ENCODE measurements at places on chromosomes 11 and 22. TPM values are rescaled to one million over a fixed set of nuclear protein-coding genes. Genes with fewer than 3 reads are reported as not detected.
A peak's percentile ranks its signal among the peaks of the same experiment; 100 is the strongest.

AP1B1 gene
- total RNA-seq = 60.3 TPM

TIMM8B gene
- 71.7 TPM for total RNA-seq

ALX4 gene
- total RNA-seq = not detected

APOBEC3B gene
- 10.1 TPM for total RNA-seq

DEPDC7 gene
- total RNA-seq = 1.7 TPM

- DNase-seq = no peak
- no peaks in the 10 kb centered on the region for H3K36me3 ChIP-seq
- H3K27ac ChIP-seq = no peak overlapping the region
- peaks cover 7% of the 10 kb centered on the region for H3K4me1 ChIP-seq
Measured at GRCh38 chr11:2847561-2847960, 38.0 kb downstream of the CDKN1C start.

GRCh38 chr11:45150301-45150700 is 3.9 kb downstream of the PRDM11 start:
- no peaks in the 10 kb centered on the region for H3K36me3 ChIP-seq
- DNase-seq = no peak
- H3K4me3 ChIP-seq = no peak overlapping the region
- peaks cover 7% of the 10 kb centered on the region for H3K27me3 ChIP-seq

- no peak for DNase-seq
- H3K27me3 ChIP-seq = peaks cover 5% of the 10 kb centered on the region
Measured at GRCh38 chr11:11148104-11148509, 204.9 kb downstream of the CSNK2A3 start.

- H3K4me1 ChIP-seq = peaks cover 12% of the 10 kb centered on the region
- DNase-seq = no peak
- H3K27me3 ChIP-seq = no peaks in the 10 kb centered on the region
Measured at GRCh38 chr11:115191761-115192160, 312.5 kb downstream of the CADM1 start.

- H3K27me3 ChIP-seq = peaks cover 4% of the 10 kb centered on the region
- H3K27ac ChIP-seq = no peak overlapping the region
- H3K4me1 ChIP-seq = peaks cover 9% of the 10 kb centered on the region
- no peaks in the 10 kb centered on the region for H3K36me3 ChIP-seq
Measured at GRCh38 chr11:103534191-103534590, 425.0 kb downstream of the DYNC2H1 start.

DNA sequence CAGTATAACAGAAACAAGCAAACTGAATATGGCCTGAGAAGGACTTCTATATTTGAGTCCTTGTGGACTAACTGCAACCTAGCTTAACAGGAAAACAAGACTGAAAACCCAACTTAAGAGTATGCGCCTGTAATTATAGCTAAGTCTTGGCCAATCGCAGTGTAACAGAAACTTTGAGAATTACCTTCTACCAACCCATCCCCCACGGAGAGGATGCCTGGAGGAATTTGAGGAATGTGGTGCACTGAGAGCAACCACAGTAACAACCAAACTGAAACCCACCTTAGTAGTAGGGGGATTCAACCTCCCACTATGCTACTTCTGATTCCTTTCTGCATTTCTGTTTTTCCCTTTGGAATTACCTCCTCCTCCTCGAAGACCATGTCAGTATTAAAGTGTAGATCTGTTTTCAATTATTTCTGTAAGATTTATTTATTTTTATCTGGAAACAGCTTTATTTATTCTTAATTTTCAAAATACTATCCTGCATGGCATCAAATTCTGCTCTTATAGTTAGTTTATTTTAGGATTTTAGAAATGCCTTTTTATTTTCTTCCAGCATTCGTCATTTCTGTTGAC is 393.6 kb downstream of the KCNA4 start:
- no peak overlapping the region for H3K4me3 ChIP-seq
- DNase-seq = no peak
- H3K36me3 ChIP-seq = no peaks in the 10 kb centered on the region

DNA sequence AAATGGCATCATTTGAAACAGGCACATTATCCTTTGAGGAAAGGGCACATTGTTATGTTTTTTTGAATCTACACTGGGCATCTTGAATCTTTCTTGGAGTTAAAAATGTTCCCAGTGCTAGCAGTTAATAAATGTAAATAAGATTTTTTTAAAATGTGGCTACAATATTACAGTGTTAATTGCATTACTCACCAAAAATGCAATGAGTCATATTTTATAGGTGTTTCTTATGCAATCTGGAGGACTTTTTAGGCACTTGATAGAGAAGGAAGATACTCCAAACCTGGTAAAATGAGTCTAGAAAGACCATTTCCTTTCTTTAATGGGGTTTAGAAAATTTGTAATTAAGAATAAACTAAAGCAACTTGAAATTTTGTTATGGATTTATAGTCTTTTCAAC is 238.0 kb downstream of the METTL15 start:
- peaks cover 10% of the 10 kb centered on the region for H3K4me1 ChIP-seq
- no peak overlapping the region for H3K4me3 ChIP-seq
- no peaks in the 10 kb centered on the region for H3K36me3 ChIP-seq
- H3K27ac ChIP-seq = no peak overlapping the region
- H3K27me3 ChIP-seq = no peaks in the 10 kb centered on the region
- DNase-seq = no peak

DNA sequence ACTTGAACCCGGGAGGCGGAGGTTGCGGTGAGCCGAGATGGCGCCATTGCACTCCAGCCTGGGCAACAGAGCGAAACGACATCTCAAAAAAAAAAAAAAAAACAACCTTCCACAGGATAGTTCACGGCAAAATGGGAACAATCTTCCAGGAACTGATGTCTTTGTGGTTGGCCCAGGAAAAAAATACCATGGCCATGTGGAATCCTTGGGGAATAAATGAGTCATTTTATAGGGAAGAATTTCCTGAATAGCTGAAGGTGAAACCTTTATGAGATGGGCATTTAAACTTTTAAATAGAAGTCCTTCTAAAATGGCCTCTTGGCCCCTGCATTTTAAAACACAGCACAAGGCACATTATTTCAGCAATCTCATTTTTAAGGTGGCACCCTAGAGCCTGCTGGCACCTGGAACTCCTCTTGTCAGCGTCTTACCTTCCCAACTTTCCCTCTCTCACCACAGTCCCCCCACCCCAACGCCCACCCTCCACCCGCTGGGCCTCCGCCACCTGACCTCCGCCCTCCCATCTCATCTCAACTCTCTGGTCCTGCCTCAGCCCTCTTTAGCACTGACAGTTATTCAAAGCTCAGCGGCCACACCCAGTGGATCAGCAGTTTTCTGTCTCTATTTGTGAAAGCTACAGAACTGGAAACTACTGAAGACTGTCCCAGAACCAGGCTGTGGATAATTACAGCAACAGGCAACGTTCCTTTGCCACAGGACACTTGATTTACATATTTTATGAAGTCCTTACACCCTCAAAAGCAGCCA is 43.1 kb downstream of the SCGB1A1 start:
- no peaks in the 10 kb centered on the region for H3K36me3 ChIP-seq
- H3K4me3 ChIP-seq = no peak overlapping the region
- H3K27ac ChIP-seq = no peak overlapping the region
- no peaks in the 10 kb centered on the region for H3K4me1 ChIP-seq
- no peak for DNase-seq

DNA sequence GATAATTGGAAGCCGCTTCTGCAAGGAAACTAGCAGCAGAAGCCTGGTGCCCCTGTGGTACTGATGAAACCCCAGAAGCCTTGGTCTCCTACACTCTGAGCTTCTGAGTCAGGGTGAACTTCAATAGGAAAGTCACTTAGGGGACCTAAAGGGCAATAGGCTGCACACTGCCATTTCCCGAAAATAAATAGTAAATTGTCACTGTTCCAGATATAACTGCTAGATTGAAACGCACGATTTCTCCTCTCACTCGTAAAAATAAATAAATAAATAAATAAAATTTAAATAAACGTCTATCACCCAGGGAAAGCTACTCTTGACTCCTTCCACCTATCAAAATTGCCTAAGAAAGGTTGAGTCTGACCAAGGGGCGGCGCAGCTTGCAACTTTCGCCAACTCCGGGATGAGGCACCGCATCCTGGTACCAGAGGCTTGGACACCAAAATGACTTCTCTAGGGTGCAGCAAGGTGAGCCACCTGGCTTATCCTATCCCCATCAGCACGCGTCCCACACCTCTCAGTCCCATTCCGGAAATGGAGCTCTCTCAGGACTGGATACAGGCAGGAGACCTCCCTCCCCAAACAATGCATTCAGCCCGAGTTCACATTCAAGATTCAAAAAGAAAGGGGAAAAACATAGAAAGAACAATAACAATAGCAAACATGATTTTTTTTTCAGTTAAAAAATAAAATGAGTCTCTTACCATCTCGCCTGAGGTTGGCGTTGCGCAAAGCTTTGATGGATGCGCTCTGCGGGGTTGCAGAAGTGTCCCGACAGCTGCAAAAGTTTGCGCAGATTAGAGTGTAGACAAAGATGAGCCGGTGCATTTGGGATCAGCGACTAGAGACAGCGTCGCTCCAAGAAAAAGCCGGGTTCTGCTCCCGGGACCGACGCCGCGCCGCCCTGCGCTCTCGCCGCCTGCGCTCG is 583 bp downstream of the PDGFD start:
- H3K4me3 ChIP-seq = peak overlapping the region; percentile 87
- peaks cover 6% of the 10 kb centered on the region for H3K4me1 ChIP-seq
- peaks cover 11% of the 10 kb centered on the region for H3K27me3 ChIP-seq
- H3K36me3 ChIP-seq = no peaks in the 10 kb centered on the region

DNA sequence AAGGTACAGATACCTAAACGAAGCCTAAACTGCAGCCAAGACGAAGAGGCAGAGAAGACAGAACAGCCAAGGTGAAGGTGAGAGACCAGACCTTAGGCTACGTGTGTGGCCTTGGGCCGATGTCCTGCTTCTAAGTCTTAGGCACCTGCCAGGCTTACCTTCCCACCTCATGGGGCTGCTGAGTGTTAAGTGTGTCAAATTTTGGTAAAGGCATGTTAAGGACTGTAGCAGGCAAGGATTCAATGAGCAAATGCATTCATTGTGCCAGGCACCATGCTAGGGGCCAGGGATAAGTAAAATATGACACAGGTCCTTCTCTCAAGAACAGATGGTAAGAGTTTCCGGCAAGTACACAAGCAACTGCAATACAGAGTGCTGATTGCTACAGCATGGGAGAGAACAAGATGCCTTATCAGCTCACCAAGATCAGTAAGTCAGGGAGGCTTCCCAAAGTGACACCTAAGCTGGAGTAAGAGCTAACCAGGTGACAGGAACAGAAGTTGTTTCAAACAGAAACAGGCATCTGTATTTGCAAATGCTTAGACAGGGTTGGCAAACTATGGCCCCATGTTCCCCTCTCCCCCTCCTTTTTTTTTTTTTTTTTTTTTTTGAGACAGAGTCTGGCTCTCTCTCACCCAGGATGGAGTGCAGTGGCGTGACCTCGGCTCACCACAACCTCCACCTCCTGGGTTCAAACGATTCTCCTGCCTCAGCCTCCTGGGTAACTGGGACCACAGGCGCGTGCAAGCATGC is 46.7 kb downstream of the CLTCL1 start:
- no peaks in the 10 kb centered on the region for H3K4me1 ChIP-seq
- H3K27me3 ChIP-seq = no peaks in the 10 kb centered on the region
- H3K36me3 ChIP-seq = no peaks in the 10 kb centered on the region
- no peak overlapping the region for H3K27ac ChIP-seq

GRCh38 chr11:114343020-114343419 is 46.8 kb downstream of the NNMT start:
- no peak for DNase-seq
- H3K4me1 ChIP-seq = no peaks in the 10 kb centered on the region
- no peak overlapping the region for H3K27ac ChIP-seq
- H3K4me3 ChIP-seq = no peak overlapping the region
- no peaks in the 10 kb centered on the region for H3K36me3 ChIP-seq

DNA sequence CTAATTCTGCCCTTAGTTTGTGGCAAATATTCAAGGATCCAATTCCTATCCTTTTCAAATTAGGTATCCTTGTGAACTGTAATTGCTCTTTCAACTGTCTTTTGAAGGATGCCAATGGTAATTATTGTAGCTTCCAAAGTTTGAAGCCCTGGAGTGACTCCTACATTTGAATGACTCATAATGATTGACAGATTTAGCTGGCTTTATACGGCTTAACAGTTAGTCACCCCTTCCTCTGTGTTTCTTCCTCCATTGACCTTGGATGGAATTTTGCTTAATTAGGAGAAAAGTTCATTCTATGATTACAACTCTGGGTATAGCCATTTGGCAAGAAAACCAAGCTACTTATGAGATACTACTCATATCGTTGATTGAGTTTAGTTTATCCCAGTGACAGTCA is 639.3 kb upstream of the KIRREL3 start:
- no peak overlapping the region for H3K27ac ChIP-seq
- H3K4me1 ChIP-seq = peaks cover 5% of the 10 kb centered on the region
- no peak overlapping the region for H3K4me3 ChIP-seq
- H3K36me3 ChIP-seq = no peaks in the 10 kb centered on the region
